Stimulated activated CD8-positive, alpha-beta memory T cell treated with anti-CD3 and anti-CD28 coated beads, Interleukin-4, amount 100 ng/mL, for 4 hours (primary cell): ENCODE measurements at places on chromosomes 6 and 20.

DNA sequence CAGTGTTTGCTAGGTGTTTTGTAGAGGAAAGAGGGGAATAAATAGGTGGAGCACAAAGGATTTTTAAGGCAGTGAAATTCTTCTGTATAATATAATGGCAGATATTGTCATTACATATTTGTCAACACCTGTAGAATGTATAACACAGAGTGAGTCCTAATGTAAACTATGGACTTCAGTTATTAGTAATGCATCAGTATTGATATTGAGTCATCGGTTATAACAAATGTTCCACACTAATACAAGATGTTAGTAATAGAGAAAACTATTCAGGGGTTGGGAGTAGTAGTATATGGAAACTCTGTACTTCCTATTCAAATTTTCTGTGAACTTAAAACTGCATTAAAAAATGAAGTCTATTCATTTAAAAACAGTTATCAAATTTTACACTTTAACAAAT lies 299.2 kb downstream of the UBE3D start:
- no peak for DNase-seq

GRCh38 chr6:43246301-43247113 lies 3.2 kb downstream of the TTBK1 start:
- no peak for DNase-seq

GRCh38 chr6:139354189-139354588 lies 20.3 kb downstream of the CITED2 start:
- DNase-seq: no peak

DNA sequence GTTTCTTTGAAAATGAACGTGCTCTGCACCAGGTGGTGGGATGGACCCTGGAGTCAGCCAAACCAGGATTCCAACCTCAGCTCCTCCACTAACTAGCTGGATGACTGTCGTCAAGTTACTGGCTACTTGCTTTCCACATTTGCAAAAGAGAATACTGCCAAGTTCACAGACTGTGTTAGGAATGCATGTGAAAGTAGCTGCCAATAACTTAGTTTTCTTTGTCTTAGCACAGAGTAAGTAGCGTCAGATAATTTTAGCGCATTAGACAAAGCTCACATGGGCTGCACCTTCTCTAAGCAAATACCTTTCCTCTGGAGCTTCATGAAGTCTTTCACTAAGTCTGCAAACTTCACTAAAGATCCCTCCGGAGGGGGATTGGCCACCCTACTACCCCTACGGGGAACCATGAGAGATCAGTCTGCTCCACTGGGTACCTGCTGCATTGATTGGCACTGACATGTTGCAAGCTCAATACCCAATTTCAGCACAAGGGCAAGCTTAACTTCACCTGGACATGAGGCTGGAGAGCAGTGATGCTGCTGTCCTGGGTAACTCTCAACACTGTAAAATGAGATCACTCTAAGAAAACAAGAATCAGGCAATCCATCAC lies 113.9 kb downstream of the MBOAT1 start:
- DNase-seq: no peak

DNA sequence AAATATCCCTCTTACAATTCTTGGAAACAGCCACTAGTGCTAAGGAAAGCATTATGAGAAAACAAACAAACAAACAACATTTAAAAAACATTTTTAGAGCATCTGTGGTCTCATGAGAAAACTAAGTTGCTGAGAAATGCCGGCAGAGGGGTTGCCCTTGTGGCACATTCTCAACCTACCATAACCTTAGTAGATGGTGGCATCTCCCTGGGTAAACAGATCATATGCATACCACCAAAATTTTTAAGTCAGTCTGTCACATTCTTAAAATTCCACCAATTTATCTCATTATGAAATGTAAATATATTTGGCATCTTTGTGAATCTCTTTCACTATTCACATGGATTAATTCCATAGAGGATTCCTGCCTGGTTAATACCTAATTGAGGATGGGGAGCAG lies 575.7 kb upstream of the MARCKS start:
- DNase-seq: no peak

GRCh38 chr20:51185277-51185676 lies 162.4 kb upstream of the KCNG1 start:
- no peak for DNase-seq

DNA sequence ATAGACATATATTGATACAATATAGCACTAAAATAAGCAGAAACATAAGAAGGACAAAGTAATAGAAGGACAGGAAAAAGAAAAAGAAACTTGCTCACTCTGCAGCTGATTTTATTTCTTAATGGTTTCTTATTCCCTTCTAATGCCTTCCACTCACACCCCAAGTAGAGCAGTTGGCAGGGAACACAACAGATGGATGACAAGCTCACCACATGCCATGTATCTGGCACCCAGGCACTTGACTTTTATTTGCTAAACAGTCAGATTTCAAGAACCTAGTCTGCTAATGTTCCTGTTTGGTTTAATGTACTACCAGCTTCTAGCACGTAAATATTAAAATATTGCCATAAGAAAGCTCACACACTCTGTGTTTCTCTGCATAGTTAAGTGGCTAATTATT lies 87.1 kb downstream of the COL19A1 start:
- DNase-seq: no peak

DNA sequence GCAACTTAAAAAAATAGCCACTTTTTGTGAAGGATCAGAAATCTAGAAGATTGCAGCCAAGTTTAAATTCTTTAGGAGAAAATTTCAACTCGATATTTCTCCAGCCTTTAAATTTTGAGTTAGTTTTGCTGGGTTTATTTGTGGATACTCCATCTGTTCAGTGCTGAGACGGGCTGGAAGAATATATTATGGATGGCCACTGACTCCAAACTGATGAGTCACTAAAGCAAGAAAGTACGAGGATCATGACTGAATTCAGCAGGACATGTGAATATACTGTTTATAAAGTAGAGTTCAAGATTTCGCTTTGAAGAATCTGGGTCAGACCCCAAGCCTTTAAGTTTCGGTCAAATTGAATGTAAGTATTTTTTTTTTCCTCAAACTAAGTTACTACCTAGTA lies 199.5 kb downstream of the ADGRB3 start:
- no peak for DNase-seq

DNA sequence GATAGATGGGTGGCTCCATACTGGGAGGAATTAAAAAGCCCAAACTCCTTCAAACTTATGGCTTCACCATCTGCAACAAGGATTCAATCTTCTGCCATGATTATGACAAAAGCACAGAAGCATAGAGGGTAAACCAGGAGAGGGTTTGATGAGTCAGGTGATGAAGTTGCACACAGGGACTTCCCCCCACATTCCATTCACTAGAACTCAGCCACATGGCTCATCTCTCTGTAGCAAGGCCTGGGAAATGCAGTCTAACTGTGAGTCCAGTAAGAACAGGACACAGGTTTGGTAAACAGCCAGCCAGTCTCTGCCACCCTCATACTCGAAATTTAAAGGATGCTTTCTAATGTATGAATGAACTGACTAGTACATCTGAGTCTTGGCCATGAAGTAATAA lies 142.9 kb downstream of the HIVEP2 start:
- DNase-seq: no peak

- no peak for DNase-seq
Measured at GRCh38 chr6:36504982-36505381, 42.3 kb downstream of the STK38 start.

DNA sequence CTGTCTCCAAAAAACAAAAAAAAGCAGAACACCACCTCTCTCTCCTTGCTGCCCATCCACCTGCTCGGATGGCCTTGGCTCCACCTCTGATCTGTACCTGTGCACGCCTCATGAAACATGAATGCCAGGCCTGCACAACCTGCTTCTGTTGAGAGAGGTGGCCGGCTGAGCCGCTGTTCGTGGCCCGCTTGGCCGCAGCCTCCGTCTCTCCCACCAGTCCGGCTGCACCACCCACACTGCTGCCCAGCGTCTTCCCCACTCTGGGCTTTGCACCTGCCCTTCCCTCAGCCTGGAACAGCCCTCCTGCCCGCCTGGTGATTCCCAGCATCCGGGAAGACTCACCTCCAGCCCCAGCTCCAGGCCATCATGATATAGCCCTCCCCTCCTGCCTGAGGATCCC lies 12.2 kb upstream of the ZBTB46 start:
- DNase-seq: no peak
